ENCODE measurements at places on chromosomes 2 and 18.

DNA sequence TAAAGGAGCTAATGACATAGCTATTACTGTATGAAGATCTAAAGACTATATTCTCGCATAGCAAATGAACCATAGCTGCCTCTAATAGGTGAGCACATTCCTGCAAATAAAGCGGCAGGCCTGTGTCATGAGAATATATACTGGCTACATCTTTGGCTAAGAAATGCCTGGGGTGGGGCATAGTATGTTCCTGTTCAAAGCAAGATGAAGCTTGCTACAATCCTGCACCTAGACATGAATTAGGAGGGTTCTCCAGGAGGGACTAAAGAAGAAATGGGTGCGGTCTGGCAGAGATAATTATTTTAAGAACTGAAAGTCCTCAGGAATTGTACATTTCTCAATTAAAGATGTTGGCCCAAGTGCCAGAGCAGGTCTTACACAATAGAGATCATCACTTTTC is 46.8 kb upstream of the PLA2R1 start:
- no peak for DNase-seq

DNA sequence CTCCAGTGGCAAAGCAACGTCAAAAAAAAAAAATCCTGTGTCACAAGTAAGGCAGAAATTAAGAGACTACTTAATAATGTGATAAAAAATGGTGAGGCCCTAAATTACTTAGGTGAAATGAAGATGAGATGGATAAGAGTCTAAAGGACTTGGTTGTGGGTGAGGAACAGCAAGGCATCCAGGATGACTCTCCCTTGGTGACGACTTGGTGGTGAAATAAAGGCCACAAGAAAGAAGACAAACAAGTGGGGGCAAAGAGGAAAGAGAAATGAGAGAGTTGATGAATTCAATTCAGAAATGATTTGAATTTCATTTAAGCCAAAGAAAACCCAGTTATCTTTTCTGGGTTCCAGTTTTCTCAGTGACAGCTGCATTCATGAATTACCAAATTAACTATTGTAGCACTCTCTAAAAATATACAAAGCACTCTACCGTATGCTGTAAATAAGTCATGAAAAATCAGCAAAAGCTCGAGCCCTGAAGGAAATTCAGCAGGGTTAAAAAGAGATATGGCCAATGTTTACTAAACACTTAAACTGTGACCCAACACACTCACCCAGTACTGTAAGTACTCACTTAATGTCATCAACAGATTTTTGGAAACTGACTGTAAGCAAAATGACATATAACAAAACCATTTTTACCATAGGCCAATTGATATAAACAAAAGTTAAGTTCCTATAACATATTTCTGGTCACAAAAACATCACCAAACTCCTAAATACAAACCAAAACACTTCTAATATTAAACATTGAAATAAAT is 1.4 kb downstream of the METTL8 start:
- DNase-seq, result no peak

DNA sequence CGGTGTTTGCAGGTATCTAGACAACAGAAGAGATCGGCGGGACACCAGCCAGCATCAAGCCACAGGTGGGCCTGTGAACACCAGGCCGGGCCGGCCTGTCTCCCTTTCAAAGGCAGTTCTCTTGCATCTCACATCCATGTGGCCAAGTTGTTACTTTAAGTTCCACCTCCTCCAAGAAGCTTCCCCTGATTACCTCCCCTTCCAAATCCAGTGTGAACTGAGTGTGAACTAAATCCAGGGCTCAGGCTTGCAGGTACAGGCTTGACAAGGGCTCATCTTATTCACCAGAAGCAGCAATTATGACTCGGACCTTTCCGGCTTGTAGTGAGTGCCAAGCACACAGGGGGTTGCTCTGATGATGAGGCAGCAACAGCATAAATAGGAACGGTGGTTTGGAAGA is 3.9 kb downstream of the CRACDL start:
- no peak for DNase-seq

GRCh38 chr2:205407984-205408383 is 274.3 kb upstream of the NRP2 start:
- DNase-seq, result no peak

DNA sequence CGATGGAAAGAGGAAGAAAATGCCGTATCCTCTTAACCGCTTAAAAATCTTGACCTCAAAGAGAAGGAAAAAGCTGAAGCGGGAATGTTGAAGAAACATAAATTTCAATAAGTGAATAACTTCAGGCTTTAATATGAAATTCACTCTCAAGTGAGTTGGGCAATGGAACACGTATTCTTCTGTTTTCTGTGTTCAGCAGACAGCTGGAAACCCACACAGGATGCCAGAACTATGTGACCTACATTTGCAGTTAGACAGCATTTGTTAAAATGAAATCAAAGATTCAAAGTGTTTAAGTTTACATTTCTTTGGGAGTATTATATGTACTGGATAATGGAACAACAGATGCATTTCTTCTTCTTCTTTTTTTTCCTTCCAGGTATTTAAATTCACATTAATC is 80.5 kb upstream of the SPATS2L start:
- no peak for DNase-seq

GRCh38 chr2:36650031-36650829 is 46.3 kb upstream of the VIT start:
- DNase-seq, result no peak

DNA sequence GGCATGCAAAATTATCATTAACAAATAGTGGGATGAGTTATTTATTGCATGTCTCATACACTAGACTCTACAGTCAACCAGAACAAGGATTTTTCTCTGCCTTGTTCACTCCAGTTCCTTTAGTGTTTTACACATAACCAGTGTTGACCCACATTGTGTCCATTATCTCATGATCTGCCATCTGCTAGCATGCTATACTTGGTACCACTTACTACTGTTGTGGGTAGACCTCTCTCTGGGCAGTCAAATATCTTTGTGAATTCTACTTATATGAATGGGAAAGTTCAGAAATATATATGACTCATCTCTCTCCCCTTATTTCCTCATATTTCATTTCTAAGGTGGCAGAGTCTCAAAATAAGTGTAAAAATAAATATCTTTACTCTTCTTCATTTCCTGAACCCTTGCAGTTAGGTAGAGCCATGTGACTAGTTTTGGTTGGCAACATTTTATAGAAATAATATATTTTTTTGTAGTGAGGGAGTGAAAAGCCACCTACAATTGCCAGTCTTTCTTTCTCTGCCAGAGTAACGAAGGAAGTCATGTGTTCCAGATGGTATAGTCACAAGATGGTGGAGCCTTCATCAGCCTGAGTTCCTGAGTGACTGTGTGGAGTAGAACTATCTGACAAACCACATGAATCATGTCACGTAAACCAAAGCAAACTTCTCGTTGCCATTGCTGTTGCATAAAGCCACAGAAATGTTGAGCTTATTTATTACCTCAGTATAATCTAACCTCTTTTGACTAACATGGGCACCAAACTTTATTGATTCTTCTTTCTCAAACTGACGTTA is 704.0 kb downstream of the RNF144A start:
- DNase-seq, result no peak

- no peak for DNase-seq
Measured at GRCh38 chr2:192030289-192030688, 164.4 kb downstream of the TMEFF2 start.

GRCh38 chr2:216576616-216577015 is 56.6 kb upstream of the IGFBP2 start:
- DNase-seq, result no peak

GRCh38 chr2:10790228-10790973 is 22.2 kb downstream of the PDIA6 start:
- no peak for DNase-seq

DNA sequence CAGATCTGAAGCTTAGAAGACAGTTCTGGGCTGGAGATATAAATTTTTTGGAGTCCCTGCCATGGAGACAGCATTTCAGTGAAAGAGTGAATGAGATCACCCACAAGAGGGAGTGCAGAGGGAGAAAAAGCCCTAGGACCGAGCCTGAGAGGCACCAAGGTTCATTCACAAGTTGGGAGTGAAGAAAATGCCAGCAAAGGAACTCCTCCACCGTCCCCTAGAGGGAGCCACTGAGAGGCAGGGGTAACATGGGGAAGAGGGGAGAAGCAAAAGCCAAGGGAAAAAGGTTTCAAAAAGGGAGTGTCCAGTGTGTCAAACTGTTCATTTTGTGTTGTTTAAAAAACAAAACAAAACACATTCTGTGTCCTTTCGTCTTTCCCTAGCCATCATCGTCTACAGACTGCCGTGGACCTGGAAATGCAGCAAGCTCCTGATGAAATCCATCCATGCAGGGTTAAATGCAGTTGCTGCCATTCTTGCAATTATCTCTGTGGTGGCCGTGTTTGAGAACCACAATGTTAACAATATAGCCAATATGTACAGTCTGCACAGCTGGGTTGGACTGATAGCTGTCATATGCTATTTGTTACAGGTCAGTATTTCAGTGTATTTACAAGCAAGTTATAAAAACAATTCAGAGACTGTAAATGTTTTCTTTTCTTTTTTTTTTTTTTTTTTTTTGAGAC is 19.1 kb downstream of the CYBRD1 start:
- DNase-seq, result no peak

GRCh38 chr2:199928626-199929025 is 17.5 kb downstream of the C2orf69 start:
- no peak for DNase-seq

DNA sequence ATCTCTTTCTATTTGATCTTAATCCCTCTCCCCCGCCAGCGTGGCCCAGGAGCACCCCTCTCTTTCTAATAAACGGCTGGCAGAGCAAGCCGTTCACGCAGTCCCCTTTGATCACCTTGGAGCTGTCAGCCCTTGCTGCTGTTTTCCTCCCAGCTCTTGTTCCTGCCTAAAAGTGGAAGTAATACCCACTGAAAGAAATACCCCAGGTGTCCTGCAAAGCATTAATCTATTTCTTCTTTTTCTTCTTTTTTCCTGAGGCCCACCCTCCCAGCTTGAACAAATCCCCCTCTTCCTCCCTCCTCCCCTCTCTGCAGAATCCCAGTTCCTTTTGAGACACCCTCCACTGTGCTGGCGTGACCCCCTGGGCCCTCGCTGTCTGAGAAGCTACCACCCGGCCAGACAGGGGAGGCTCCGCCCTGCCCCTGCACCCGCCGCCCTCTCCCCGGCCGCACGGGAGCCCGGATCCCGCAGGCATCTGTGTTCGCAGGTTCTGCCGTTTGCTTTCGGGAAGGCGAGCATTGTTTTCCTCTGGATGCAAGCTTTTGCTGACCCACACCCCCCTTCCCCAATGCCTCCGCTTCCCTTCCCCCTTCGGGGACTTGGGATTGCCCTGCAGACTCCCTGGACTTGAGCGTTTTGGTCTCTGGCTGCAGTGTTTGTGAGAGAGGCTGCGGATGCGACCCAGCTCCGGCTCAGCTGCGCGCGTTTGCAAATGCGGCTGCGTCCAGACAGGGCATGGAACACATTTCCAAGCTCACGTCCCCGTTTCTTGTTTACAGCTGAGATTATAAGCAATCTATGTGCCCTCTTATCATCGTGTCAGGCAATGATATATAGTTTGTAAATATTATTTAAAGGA is 631.5 kb downstream of the NYAP2 start:
- DNase-seq, result no peak

DNA sequence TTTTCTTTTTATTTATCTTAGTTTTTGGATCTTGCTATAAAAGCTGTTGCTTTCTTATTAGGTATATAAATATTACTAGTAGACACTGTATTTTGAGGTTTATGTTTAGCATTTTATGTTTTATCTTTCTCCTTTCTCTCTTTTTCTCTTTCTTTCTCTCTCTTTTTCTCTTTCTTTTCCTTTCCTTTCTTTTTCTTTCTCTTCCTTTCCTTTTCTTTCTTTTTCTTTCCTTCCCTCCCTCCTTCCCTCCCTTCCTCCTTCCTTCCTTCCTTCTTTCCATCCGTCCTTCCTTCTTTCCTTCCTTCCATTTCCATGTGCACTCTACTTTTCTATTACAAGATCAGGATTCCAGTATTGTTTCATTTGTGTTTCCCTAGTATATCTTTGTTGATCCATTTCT is 814.8 kb downstream of the KCNJ3 start:
- DNase-seq, result no peak

GRCh38 chr2:237026981-237027711 is 58.5 kb upstream of the COPS8 start:
- no peak for DNase-seq

DNA sequence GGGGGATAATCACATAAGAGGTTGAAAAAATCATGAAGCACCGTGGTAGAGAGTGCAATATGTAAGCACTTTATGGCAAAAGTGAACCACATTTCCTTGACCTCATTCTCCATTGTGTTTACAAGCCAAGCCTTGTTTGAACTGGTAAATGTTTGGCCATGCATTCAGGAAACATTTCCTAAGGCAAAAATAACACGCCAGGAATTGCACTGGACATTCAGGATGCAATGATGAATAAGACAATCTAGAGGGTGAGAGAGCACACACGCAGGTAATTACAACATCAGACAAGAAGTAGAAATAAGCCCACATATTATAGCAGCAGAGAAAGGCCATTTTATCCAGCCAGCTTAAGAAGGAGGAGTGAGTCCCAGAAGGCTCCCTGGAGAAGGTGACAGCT is 218.0 kb upstream of the OSR1 start:
- no peak for DNase-seq

GRCh38 chr2:1591461-1591770 is 152.9 kb downstream of the PXDN start:
- DNase-seq, result no peak

GRCh38 chr18:69985239-69985638 is 37.6 kb upstream of the CD226 start:
- no peak for DNase-seq

GRCh38 chr2:140286377-140286776 is 1506.2 kb upstream of the NXPH2 start:
- no peak for DNase-seq

DNA sequence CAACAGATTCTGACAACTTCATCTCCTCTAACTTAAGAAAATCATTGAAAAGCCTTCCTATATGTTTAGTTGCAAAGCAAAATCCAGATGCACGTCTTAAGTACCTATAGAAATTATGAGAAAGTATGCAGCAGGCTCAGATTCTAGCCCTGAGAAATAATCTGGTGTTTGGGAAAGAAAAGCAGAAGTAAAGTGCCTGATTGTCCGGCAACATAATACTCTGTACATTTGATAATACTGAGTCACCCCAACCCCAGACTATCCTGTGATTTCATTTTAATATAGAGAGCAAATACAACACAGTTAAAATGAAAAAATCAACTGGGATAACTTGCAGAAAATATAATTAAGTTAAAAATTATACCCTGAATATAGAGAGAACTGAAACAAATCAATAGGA is 13.5 kb downstream of the RFX8 start:
- no peak for DNase-seq

GRCh38 chr2:20597860-20598183 is 53.1 kb downstream of the HS1BP3 start:
- DNase-seq, result no peak

GRCh38 chr2:223865907-223866508 is 28.6 kb upstream of the AP1S3 start:
- DNase-seq, result no peak

- DNase-seq, result no peak
Measured at GRCh38 chr2:11703700-11704099, 33.7 kb upstream of the NTSR2 start.

DNA sequence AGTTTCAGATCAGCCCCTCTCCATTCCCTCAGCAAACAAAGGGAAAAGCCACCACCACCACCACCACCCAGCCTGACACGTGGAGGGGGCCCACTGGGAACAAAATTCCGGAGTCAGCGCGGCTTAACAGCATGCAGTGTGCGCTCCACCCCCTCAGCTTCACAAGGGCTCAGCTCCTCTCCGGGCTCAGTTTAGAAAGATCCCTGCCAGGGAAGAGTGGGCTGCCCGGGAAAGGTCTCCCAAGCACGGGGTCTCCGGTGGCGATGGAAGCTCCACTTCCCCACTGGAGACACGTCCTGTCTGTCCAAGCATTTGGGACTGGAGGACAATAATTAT is 55.7 kb downstream of the SNORC start:
- no peak for DNase-seq

Data from stimulated activated CD4-positive, alpha-beta T cell treated with anti-CD3 and anti-CD28 coated beads, Interleukin-15, amount 100 ng/mL, for 1 hour (primary cell).